NCI-H187 (cell line): ENCODE measurements at places on chromosomes 2 and 18.

DNA sequence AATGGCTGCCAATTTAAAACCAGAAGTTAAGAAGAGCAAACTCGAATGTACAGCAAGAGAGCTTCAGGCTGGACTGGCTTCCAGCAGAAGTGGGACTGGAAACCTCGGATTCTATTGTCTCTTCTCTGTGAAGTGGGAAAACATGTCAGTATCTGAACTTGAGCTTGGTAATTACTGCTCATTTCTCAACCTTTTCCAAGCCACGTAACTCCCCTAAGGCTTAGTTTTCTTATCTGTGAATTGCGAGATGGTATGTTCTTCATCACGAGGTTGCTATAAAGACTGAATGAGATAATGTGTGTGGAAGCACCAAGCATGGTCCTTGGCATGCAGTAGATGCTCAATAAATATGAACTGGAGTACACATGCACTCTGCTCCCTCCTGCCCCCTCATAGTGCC is 259.4 kb upstream of the SPRED2 start:
- DNase-seq = no peak

GRCh38 chr18:14908541-14908940 is 160.6 kb downstream of the ANKRD30B start:
- no peak for DNase-seq

GRCh38 chr2:143383016-143383415 is 253.8 kb downstream of the ARHGAP15 start:
- DNase-seq = no peak

DNA sequence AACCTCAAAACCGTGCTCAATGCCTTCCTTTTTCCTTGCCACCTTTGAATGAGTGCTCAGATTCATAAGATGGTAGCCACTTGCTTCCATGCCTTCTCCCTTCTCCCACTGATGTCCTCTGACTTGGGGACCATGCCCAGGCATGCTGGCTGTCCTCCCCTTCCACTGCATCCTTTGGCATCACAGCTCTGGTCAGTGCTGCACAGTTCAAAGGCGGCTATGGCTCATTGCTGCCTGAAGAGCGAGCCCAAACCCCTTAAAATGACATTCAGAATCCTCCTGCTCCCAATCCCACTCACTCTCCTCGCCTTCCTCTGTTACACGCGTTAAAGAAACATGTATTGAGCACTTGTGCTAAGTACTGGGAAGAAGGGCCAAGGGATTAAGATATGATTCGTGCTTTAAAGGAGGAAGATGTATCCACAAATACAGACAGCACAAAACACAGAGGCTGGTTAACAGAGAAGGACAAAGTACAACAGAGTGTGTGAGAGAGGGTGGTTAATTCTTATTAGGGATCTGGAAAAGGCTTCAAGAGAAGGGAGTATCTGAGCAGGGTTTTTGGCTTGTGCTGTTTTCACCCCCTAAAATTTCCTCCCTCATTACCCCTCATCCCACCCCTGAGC is 81.8 kb downstream of the CERKL start:
- no peak for DNase-seq

DNA sequence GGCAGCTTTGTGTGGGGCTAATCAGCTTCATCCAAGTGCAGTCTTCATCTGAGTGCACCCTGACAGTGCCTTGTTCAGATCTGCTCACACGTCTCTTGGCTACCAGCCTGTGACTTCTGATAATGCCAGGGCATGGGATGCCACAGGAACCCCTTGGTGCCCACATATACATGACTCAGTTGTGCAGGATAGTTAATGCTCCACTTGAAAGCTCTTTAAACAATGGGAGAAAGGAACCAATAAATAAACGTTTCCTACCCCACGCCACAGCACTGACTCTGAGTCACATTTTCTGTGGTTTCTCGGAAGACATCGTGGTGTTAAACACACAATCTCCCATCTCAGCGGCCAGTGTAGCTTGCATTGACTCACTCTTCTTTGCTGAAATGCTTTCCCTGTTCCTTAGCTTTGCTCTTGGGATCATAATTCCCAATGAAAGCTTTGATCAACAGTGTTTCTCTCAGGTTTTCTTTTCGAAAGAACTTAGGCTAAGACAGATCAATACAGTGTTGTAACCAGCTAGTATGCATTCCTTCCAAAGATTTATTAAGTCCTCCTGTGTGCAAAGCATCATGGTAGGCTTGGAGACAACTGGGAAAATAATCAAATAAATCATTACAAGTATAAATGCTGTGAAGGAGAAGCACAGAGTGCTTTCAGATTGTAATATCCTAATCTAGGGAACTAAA is 142.0 kb downstream of the COPS8 start:
- DNase-seq = no peak

DNA sequence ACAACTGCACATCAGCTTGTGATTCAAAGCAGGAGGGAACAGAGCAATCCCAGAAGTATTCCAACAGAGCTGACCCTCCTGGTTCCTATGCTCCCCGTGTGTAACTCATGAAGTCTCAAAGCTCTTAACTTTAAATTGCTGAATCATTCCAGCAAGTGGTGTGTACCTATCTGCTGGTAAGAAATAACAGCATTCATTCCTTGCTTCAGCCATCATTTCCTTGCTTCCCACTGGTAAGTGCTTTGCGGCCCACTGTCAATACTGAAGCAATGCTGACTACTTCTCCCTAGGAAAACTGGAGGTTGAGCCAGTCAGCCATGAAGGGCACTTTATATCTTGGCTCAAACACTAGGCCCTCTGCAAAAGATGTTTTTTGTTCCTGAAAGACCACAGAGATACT is 222.4 kb downstream of the EXOC6B start:
- no peak for DNase-seq

DNA sequence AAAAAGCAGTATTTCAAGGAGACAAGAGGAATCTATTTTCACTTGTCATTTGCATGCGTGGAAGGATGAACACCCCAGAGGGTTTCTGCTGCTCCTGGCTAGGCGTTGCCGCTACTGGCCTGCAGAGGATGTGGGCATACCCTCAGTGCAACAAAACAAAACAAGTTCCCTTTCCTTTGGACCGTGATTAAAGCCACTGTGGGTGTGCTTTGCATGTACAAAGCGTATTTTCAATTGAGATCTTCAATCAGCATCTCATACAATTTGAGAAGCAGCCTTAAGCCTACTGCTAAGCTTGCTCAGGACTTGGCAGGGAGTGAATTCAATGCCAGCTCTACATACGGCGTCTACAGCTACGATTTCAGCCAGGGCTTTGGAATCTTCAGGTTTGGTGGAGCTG is 298.4 kb downstream of the LPIN1 start:
- DNase-seq = no peak
